ENCODE measurements at places on chromosomes 4 and X.
A peak's percentile ranks its signal among the peaks of the same experiment; 100 is the strongest.

DNA sequence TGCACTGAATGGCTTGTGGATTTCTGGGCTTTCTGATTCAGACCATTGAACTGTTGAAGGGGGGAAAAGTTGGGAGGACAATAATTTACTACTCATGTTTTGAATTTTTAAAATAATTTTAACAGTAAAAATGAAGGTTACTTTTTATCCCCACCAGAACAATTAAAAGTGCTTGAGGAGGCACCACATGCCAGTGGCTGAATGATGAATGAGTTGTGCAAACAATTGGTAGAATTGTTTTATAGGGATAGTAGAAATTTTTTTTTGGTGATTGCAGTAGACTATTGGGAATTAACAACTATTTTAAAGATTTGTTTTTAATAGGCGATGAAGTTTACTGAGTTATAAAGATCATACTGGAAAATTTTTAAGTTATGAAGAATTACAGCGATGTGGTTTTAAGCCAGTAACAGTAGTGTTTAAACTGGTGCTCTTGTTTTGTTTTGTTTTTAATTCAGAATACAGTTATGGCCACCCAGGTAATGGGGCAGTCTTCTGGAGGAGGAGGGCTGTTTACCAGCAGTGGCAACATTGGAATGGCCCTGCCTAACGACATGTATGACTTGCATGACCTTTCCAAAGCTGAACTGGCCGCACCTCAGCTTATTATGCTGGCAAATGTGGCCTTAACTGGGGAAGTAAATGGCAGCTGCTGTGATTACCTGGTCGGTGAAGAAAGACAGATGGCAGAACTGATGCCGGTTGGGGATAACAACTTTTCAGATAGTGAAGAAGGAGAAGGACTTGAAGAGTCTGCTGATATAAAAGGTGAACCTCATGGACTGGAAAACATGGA is 2.7 kb downstream of the REST start:
- no peak for DNase-seq

GRCh38 chr4:101175896-101176676 is 171.2 kb downstream of the PPP3CA start:
- no peak for DNase-seq

DNA sequence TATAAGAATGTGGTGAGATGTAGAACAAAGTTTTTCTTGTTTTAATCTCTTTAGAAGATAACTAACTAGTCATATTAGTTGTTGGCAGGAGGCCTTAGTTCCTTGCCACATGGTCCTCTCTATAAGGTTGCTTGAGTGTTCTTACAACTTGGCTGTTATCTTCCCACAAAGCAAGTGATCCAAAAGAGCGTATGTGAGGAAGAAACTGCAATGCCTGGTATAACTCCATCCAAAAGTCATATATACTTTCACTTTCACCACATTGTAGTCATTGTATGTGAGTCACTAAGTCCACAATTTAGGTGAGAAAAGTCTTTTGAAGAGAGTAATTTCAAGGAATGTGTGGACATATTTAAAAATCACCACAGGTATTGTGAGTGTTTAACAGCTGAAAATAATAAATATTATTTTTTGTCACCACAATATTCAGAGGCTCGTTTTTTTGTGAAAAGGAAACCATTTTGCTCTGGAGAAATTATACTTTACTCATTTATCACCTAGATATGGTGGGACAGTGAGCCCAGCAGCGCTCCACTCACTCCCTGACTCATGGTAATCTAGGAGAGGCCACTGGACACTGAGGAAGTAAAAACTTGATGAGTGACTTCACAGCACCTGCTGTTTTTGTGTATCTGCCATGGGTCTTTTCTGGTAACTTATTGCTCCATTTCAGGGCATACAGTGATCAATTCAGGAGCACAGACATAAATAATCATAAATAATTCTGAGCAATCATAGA is 369.4 kb upstream of the NDST3 start:
- no peak for DNase-seq

DNA sequence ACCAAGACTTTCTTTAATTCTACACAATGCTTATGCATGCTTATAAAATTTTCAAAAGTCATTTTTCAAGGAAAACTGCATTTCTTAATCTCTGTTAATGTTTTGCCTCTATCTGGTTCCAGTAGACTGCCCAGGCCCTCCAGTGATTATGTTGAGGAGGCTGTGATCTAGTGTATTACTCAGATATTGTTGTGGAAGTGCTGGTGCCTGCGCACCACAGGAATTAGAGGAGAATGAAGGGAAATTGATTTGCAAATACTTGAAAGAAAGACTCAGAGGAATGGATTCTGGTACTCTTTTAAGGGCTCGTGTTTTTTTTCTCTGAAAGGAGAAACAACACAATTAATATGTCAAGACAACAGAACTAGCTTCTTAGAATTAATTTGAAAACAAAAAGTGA is 1015.1 kb downstream of the RPA4 start:
- DNase-seq = no peak

- no peak for DNase-seq
These were observed 495.9 kb upstream of the FSTL5 start for GRCh38 chr4:162659716-162660115.

GRCh38 chr4:31114816-31115215 is 394.6 kb downstream of the PCDH7 start:
- DNase-seq = no peak

- DNase-seq = no peak
These were observed 10.4 kb downstream of the LRPAP1 start for GRCh38 chr4:3521621-3522325.

GRCh38 chr4:39302901-39303300 is 63.3 kb downstream of the RFC1 start:
- DNase-seq = no peak

- no peak for DNase-seq
These were observed 194.4 kb downstream of the TMA16 start for GRCh38 chr4:163688856-163689255.

- no peak for DNase-seq
These were observed 62.0 kb upstream of the MAGEB2 start for GRCh38 chrX:30153175-30153880.

- DNase-seq = no peak
These were observed 244.2 kb downstream of the ANK2 start for GRCh38 chr4:113293674-113294073.

- peak; percentile 75 for DNase-seq
These were observed 40.5 kb upstream of the GPR78 start for GRCh38 chr4:8539661-8540060.

DNA sequence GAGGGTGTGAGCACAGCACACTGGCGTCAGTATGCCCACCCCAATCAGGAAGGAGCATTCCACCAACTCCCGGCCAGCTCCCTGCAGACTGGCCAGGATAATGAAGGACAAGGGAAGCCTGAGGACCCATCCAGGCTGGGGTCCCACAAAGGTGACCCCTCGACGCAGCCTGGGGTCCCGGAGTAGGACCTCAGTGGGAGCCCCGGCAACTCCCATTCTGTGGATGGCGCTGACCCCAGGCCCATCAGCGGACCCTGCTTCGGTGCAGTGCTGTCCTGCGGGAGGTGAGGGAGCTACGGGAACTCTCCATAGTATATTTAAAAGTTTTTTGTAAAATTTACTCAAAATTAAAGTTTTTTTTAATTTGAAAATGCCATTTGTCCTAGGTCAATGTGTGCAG is 137.7 kb upstream of the NKX1-1 start:
- DNase-seq = no peak

DNA sequence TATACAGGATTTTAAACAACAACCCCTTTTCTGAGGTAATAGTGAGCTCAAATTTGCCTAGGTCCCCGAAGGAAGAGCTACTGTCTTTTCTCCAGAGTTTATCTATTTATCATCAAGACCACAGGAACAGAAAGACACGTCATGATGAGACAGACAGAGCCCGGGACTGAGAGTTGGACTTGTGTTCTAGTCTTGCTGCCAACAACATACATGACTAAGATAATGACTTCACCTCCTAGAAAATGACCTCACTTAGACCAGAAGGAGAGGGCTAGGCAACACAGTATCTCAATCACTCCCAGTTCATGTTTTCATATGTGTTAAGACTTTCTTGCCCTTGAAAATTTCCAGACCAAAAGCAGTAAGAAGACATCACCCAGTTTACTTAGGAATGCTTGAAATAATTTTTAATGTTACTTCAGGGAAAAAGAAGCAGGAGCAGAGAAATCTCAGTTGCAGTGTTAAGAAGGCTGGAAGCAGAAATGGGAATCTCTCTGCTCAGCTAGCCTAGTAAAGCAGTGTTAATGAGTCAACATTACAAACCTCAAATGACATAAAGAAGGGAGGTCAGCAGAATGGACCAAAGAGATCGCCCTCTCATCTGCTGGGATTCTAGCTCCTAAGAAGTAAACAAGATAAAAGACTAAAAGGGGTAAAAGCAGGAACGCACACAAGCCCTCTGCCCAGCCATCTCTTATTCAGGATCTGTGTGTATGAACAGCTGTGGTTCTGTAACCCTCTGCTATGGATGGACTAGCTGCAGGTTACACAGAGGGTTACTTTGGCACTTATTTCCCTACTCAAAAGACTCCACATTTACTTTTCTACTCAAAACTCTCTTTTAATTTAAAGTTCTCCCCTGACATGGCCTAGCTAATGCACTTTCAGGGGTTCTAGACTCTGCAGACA is 24.8 kb downstream of the PDGFC start:
- DNase-seq = no peak

DNA sequence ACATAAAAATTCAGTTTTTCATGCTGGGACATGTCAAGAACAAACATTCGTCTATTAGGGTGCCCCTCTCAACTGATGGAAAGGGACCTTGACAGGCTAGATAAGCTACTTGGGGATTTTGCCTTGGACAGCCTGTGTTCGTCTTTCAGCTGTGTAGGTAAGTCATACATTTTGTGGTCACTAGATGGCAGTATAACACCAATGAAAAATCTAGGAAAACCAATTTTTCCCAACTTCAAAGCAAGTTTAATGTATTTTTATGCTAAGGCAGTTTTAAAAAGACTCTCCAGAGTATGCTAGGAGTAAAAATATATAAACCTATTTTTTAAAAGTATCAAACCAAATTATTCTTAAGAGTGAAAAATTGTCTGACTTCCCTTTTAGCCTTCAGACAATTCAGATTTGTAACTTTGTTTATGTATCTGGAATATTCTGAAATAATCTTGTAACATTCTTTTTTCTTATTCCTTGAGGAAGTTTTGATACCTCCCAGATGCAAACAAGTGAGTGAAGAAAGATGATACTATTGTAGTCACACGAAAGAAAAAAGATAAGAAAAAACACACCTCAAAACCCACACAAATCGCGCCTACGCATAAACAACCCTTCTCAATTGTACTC is 158.3 kb downstream of the CPE start:
- no peak for DNase-seq

DNA sequence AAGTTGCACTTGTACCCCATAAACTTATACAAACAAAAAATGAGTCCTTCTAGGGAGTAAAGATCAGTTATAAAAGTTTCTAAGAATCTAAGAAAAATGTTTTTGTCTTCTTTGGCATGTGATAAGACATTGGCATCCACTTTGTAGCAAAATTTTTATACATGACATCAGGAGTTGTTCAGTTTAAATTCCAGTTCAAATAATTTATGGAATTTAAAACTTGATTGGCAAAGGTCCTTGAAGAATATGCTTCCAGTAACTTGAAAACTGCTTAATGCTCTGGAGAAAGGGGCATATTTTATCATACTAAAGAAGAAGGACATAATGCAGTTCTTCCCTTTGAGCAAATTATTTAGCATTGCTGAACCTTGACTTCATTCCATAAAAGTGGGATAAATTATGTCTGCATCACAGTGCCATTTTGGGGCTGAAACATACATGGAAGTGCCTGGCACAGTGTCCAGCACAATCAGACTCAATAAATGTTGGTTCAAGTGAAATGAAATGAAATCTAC is 163.3 kb upstream of the IL15 start:
- no peak for DNase-seq

GRCh38 chrX:105282077-105282476 is 61.6 kb upstream of the TEX13A start:
- DNase-seq = no peak

DNA sequence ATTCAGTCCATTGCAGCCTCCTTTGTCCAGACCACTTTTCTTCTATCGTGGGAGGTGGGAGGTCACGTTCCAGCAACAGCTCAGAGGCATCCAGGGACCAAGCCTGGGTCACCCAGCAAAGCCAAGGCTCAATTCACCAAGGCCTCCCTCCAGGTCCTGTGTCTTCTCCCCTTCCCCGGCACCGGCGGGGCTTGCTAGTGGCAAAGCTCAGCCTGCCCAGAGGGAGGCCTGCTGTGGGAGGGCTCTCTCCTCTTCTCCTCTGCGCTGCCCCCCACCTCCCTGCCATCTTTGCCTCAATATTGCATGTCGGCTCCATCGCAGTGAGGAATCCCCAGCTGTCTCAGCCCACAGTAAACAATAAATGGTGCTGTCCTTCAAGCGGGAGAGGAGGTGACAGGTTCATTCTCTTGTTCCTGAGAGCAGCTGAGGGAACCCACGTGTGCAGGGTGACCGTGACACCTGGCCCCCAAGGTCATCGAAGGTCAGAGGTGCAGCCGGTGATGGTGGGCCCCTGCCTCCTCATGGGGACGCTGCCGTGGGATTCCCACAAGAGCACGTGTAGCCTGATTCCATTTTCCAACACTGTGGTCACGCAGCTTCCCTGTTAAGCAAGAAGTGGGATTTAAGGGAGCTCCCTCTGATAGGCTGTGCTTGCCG is 111.5 kb upstream of the PSAPL1 start:
- DNase-seq = no peak

DNA sequence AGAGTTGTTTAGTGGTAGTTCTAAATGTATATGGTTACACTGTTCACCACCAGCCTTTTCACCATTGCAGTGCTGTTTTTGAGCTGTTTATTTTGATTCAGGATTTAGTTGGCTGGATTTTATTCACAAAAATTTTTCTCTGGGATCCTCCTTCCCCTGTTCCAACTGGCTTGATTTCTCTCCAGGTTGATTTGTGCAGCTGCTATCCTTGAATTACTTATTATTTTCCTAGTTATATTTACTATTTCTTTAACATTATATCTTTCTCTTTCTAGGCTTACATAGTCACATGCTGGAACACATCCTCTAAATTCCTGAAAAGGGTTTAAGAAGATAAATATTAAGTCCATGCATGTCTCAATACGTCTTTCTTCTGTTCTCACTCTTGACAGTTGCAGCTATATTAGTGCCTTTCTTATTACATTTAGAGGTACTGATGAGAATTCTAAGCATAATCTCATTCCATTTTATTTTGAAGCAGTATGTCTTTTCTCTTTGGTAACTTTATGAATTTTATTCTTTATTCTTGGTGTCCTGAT is 82.2 kb downstream of the SUPT20HL2 start:
- no peak for DNase-seq

GRCh38 chr4:123350191-123350544 is 46.4 kb upstream of the SPRY1 start:
- no peak for DNase-seq

- no peak for DNase-seq
These were observed 223.0 kb downstream of the MID1 start for GRCh38 chrX:10397349-10397748.

- no peak for DNase-seq
These were observed 93.5 kb upstream of the ADAD1 start for GRCh38 chr4:122285285-122285684.

- no peak for DNase-seq
These were observed at the start of gene TMEM156 for GRCh38 chr4:39032218-39033085. TSS of gene TMEM156 (minus strand) at chr4:39032409. CDS start at chr4:39032313, 96 bp downstream.

DNA sequence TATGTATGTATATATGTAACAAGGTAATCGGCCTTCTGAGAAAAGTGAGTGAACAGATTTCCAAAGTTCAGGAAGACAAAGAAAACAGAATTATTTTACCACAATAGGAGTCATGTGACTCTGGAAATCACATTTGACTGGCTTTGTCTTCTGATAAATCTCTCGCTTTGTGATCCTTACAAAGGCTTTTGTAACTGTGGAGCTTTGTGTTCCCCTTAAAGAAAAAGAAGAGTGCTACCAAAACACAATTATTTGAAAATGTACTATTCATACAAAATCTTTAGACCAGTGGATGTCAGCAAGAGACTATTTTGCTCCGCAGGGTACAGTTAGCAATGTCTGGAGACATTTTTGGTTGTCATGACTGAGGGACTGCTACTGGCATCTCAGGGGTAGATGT is 238.8 kb downstream of the LDB2 start:
- no peak for DNase-seq

Measured in mesenteric fat pad (tissue), 1 donor.